Panc1 (cell line): ENCODE measurements at places on chromosomes 4 and X.

DNA sequence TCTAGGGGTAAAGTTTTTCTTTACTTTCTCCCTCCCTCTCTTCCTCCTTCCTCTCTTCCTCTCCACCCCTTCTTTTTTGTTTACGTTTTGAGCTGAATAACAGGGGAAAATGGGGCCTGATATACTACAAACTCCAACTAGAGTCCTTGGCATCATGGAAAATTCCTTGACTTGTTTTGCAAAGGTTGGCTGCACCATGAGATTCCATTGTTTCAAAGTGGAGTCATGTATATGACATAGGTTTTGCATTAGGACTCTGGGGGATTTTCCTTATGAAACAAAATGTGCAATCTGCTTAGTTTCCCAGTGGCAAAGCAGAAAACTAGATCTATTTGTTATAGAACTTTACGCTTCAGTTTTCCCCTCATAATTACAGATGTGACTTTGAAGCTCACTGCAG lies 233.5 kb upstream of the PGRMC2 start:
- H3K27me3 ChIP-seq, result no peaks in the 10 kb centered on the region
- no peaks in the 10 kb centered on the region for H3K36me3 ChIP-seq

DNA sequence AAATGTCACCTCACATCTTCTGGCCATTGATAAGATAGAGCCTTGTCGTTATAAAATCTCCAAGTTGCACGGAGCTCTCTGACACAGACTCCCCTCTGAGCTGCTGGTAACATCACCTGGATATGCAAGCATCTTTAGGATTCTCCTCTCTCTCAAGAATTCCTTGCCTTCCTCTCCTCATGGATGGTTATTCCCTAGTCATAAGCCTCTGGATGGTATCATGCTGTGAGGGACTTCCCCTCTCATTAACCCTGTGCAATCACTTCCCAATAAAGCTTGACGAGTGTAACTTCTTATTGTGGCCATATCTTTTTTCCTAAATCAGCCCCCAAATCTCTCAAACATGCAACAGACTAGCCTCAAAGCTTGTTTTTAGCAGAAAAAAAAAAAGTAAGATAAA lies 1057.0 kb upstream of the SLIT2 start:
- H3K27me3 ChIP-seq, result no peaks in the 10 kb centered on the region
- no peaks in the 10 kb centered on the region for H3K4me1 ChIP-seq
- H3K36me3 ChIP-seq, result no peaks in the 10 kb centered on the region
- no peak overlapping the region for H3K27ac ChIP-seq
- H3K4me3 ChIP-seq, result no peak overlapping the region
- no peak for DNase-seq

DNA sequence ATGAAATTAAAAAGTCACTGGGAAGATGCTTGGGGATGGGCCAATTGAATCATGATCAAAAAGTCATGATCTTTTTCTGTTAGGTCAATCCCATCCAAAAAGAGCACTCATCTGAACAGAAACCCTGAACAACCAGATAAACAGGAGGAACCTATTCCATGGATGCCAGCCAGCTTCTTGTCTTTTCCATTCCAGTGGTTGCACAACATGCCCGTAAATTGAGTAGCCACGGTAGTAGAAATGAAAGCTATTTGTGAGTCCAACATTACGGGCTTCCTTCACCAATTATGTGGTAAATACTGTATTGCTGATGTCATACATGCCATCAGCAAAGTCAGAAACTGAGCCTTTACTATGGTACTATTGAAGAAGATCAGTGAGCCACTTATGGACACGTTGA lies 982.4 kb upstream of the HS3ST1 start:
- no peaks in the 10 kb centered on the region for H3K27me3 ChIP-seq
- no peaks in the 10 kb centered on the region for H3K4me1 ChIP-seq
- H3K36me3 ChIP-seq, result no peaks in the 10 kb centered on the region
- H3K4me3 ChIP-seq, result no peak overlapping the region
- H3K27ac ChIP-seq, result no peak overlapping the region
- DNase-seq, result no peak

DNA sequence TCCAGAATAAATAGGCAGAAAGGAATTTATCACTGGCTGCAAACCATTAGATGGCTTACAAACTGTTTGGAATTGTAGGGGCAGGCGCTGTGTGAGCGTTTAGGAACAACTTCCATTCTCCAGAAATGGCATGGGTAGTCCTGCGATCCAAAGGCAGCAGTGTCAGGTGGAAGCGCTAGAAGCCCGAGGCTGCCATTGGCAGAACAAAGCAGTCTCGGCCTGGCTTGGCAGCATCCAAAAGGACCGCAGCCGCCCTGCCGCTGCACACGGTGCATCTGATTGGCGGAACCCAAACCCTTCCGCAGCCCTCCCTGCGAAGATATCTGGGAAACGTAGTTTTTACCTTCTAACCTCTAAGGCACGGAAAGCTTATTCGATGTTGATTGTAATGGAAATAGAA lies 23.6 kb upstream of the YTHDC1 start:
- H3K4me3 ChIP-seq, result no peak overlapping the region
- no peak for DNase-seq
- H3K36me3 ChIP-seq, result no peaks in the 10 kb centered on the region
- H3K27ac ChIP-seq, result no peak overlapping the region
- H3K27me3 ChIP-seq, result no peaks in the 10 kb centered on the region
- H3K4me1 ChIP-seq, result no peaks in the 10 kb centered on the region; the same call in 1 of the 2 replicates

DNA sequence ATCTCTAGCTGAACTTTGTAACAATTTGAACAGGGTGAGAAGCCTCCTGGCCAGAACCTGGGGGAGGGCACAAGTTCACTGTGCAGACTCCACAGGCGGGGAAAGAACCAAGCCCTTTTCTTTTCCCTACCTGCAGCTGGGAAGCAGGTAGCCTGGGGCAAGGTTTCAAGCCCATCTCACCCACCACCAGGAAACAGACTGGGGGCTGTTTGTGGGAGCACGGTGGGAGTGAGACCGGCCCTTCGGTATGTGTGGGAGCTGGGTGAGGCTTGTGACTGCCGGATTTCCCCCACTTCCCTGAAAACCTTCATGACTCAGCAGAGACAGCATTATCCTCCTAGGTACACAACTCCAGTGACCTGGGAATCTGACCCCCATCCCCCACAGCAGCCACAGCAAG lies 211.7 kb downstream of the ZNF674 start:
- H3K4me1 ChIP-seq, result no peaks in the 10 kb centered on the region; the same call in 1 of the 2 replicates
- DNase-seq, result no peak
- H3K27ac ChIP-seq, result peak overlapping the region; percentile 36; the same call in 1 of the 2 replicates

GRCh38 chr4:2222838-2223237 lies 19.1 kb downstream of the HAUS3 start:
- H3K4me1 ChIP-seq, result no peaks in the 10 kb centered on the region; the same call in 1 of the 2 replicates
- peaks cover 2% of the 10 kb centered on the region for H3K36me3 ChIP-seq
- no peaks in the 10 kb centered on the region for H3K27me3 ChIP-seq

DNA sequence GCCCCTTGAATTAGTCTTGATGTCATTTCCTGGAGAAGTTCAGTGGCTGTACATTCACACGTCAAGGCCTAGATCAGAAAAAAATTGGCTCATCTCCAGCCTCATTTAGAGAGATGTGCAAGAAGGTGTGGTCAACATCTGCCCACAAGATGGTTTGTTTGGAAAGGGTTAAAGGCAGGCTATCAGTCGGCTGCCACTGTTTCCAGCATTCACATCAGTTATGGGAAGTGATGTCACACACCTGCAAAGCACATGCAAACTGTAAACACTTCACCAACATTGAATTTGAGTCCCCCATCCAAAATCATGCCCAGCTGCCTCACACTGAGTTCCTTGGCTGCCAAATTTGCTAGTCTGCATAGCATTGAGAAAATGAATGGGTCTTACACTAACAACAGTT lies 498.3 kb upstream of the INTU start:
- no peaks in the 10 kb centered on the region for H3K36me3 ChIP-seq
- no peaks in the 10 kb centered on the region for H3K4me1 ChIP-seq
- no peak overlapping the region for H3K27ac ChIP-seq
- H3K27me3 ChIP-seq, result no peaks in the 10 kb centered on the region

DNA sequence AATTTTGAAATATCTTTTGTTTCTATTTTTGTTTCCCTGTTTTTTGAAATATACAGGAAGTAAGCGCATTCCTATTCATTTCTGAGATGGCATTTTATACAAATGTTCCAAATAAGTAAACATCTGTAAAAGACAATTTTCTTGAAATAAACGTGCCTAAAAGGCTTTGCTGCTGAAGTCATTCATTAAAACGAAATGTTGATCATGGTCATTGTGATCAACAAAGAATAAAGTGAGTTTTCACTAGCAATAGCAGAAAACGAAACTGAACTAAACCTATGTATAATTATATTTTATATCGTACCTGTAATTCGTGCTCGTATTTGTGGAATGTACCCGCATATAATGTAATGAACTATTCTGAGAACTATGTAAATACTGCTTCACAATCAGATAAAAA lies 221.2 kb downstream of the MGST2 start:
- peak overlapping the region; percentile 48; the same call in 1 of the 2 replicates for H3K27ac ChIP-seq
- H3K4me1 ChIP-seq, result peaks cover 12% of the 10 kb centered on the region
- peak overlapping the region; percentile 16 for H3K4me3 ChIP-seq
- DNase-seq, result no peak
- no peaks in the 10 kb centered on the region for H3K36me3 ChIP-seq
- no peaks in the 10 kb centered on the region for H3K27me3 ChIP-seq

- no peak overlapping the region for H3K4me3 ChIP-seq
- no peaks in the 10 kb centered on the region for H3K36me3 ChIP-seq
- no peak for DNase-seq
- H3K27ac ChIP-seq, result no peak overlapping the region
Observed at GRCh38 chr4:177960566-177960965, 518.3 kb upstream of the AGA start.

GRCh38 chr4:86549163-86549788 lies 44.8 kb upstream of the PTPN13 start:
- H3K27me3 ChIP-seq, result no peaks in the 10 kb centered on the region
- no peak overlapping the region for H3K4me3 ChIP-seq
- no peaks in the 10 kb centered on the region for H3K4me1 ChIP-seq
- no peak for DNase-seq

DNA sequence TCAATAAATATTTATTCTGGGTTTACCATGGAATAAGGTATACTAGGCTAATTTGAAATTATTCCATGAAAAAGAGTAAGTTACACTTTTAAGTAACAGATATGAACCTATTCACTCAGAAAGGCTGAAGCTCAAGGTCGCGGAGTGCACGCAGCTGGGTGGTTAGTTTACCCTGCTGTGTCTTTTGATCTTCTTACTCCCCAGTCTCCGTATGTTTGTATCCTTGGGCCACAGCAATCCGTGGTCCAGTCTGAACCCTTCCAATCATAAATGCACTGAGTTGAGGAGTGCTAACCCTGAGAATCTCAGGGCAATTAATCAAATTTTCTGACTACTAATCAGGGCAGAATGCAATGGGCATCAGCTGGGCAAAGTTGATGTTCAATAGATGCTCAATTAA lies 33.9 kb downstream of the RPS3A start:
- no peaks in the 10 kb centered on the region for H3K27me3 ChIP-seq
- no peak for DNase-seq
- H3K27ac ChIP-seq, result no peak overlapping the region
- H3K4me1 ChIP-seq, result no peaks in the 10 kb centered on the region
- no peaks in the 10 kb centered on the region for H3K36me3 ChIP-seq

DNA sequence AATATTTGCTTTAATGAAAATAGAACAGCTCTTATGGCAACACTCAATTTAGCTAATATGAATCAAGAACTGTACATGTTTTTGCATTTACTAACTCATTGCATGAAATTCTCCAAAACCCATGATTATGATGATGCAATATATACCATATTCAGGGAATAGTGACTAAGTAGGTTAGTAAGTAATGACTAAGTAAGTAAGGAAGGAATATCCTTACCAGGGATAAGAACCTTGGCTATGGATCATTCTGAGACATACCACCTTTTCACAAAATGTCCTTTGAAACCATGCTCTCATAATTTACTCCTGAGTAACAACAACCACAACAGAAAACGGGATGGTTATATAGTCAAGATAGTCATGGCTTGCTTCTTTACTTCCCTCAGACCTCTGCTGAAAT lies 1513.0 kb downstream of the STIM2 start:
- no peaks in the 10 kb centered on the region for H3K27me3 ChIP-seq
- no peaks in the 10 kb centered on the region for H3K36me3 ChIP-seq
- no peaks in the 10 kb centered on the region for H3K4me1 ChIP-seq
- no peak for DNase-seq
- H3K27ac ChIP-seq, result no peak overlapping the region

DNA sequence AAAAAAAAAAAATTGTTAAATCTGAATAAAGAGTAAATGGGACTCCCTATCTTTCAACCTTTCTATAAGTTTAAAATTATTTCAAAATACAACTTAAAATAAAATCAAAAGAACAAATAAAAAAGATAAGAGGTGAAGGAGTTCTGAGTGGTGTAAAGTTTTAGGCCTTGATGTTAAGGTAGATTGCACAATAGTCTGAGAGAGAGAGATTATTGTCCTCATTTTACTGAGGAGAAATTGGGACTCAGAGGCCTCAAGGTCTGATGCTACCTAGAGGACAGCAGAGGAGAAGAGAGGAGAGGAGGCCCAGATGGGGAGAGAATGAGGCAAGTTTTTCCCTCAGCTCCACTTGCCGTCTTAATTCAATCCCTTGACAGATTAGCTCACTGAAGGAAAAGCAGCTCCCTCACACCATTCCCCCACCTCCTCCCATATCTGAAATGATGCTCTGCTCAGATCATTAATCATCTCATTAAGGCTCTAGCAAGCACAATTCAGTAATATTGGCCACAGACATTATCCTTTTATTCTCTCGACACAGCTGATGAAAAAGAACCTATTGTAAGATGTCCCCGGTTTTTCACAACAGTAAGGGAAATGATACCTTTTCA lies 106.3 kb upstream of the PTPN13 start:
- no peak for DNase-seq
- no peaks in the 10 kb centered on the region for H3K4me1 ChIP-seq
- no peak overlapping the region for H3K27ac ChIP-seq
- no peak overlapping the region for H3K4me3 ChIP-seq
- H3K36me3 ChIP-seq, result no peaks in the 10 kb centered on the region

DNA sequence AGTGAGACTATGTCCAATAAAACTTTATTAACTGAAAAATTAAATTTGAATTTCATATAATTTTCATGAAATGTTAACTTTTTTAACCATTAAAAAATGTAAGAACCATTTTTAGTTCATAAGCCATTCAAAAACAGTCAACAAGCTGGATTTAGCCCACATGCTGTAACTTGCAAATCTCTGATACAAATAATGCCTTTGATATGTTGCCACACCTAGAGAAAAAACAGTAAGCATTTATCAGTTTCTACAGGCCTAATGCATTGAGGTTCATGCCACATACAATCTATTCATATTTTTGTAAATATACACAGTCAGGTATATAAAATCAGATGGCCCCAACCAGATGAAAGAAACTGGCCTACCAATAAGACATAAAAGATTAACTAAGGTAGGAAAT lies 52.8 kb downstream of the LCORL start:
- no peak overlapping the region for H3K27ac ChIP-seq
- DNase-seq, result no peak
- no peaks in the 10 kb centered on the region for H3K4me1 ChIP-seq

DNA sequence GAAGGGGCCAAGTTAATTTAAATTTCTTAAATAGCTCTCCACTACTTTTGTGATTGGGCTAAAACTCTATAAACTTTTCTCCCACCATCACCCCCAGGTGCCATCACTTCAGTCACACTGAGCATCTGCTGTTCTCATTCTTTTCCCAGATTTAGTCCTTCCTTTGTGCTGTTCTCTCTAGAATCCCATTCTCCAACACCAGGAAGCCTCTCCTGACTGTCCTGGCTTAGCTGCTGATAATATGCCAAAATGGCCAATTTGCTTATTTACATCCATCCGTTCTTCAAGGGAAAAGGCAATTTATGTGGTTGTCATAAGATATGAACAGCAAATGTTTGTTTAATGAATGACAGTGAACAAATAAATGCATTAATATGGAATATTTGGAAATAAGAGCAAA lies 44.1 kb downstream of the FGFBP1 start:
- no peaks in the 10 kb centered on the region for H3K27me3 ChIP-seq
- H3K4me3 ChIP-seq, result no peak overlapping the region
- H3K36me3 ChIP-seq, result no peaks in the 10 kb centered on the region
- no peaks in the 10 kb centered on the region for H3K4me1 ChIP-seq

- H3K27ac ChIP-seq, result no peak overlapping the region
- no peak overlapping the region for H3K4me3 ChIP-seq
- no peaks in the 10 kb centered on the region for H3K27me3 ChIP-seq
- no peaks in the 10 kb centered on the region for H3K36me3 ChIP-seq
Observed at GRCh38 chrX:123854329-123854728, 5.5 kb upstream of the XIAP start.
